Stimulated activated CD8-positive, alpha-beta memory T cell treated with anti-CD3 and anti-CD28 coated beads, Interleukin-15, amount 100 ng/mL, for 1 hour (primary cell): ENCODE measurements at places on chromosomes 6 and 20.

DNA sequence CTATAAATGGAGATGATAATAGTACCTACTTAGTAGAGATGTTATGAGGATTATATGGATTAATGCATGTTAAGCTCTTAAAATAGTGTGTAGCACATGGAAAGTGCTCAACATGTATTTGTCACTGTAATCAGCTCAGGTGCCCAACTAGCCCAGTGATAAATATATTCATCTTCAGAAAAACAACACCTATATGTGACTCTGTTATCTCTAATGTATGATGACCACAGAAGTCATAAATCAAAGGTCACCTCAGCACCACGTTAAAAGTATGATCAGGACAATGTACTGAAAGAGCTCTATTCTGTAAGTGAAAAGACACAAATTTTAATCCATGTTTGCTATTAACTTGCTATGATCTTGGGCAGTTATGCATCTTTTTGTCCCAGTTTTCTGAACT is 36.8 kb upstream of the TENT5A start:
- no peak for DNase-seq

GRCh38 chr6:32967151-32968091 is 973 bp upstream of the BRD2 start:
- no peak for DNase-seq

DNA sequence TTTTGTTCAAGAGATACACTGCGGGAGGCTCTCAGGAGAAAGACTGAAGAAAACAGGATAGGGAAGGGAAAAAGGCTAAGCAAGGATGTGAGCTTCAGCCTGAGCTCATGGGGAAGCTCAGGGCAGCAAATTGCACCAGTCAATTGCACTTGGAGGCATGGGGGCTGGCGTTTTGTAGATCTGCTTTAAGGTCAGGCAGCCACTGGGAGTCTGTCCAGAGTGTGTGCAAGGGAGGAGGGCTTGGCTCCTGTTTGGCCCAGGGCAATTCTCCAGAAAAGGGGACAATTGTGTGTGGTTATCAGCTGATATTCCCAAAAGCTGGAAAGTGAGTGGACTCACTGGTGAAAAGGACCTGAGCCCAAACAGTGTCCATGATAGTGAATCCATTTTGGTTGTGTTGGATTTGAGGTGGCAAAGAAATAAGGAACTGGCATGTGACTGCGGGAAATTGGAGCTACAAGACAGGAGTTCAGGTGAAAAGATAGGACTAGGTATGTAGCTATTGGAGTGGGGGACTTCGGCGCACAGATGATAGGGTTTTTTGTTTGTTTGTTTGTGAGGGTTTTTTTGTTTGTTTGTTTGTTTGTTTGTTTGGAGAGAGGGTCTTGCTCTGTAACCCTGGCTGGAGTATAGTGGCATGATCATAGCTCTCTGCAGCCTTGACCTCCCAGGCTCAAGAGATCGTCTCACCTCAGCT is 22.3 kb upstream of the IER3 start:
- DNase-seq = no peak

DNA sequence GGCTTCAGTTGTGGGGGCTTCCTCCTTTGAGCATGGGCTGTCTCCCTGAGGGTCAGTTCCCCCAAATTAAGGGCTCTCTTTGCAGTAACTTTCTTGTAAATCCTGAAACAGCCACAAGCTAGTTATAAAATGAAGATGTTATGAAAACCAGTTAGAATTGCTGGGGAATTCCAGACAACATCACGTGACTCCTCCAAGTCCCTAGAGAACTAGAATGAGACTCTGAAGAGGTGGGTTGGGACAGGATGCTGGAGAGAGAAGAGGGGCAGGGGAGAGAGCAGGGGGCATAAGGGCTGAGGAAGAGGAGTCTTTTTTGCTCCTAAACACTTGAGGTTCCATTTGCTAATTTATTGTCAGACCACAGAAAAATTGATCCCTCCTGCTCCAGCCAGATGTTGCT is 380.3 kb downstream of the DHX35 start:
- DNase-seq = no peak

GRCh38 chr6:52317841-52318581 is 33.5 kb upstream of the MCM3 start:
- DNase-seq = no peak
